ENCODE measurements at places on chromosomes 4 and X. TPM values are rescaled to one million over a fixed set of nuclear protein-coding genes. Genes with fewer than 3 reads are reported as not detected.

The BEND4 gene
- total RNA-seq = 0.16 TPM

The PLP1 gene
- 0.84 TPM for total RNA-seq

GRCh38 chrX:54411732-54412131 is 28.5 kb upstream of the TSR2 start:
- DNase-seq = no peak

- no peak for DNase-seq
These were observed 14.7 kb upstream of the CBR4 start for GRCh38 chr4:169024762-169025161.

- no peak for DNase-seq
These were observed 494.3 kb downstream of the IDS start for GRCh38 chrX:149010853-149011224.

DNA sequence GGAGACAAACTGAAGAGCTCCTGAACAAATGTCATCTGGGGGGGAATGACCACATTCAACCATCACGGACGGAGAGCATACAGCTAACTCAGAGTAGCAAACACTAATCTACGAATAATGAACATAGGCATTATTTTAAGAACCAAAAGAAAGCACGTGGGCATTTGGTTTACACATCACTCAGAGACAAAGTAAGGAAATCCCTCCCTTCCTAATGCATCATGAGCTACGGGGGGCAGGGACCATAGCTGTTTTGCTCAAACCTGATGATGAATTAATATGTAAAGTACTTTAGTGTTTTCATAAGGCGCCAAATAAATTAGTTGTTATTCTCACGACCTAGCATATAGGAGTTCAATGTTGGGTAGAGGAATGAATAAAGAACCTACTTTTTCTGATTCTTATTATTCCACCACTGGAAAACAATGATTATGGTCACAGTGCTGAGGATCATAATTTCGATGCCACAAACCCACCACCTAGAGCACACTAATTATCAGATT is 11.7 kb upstream of the TMEM156 start:
- DNase-seq = no peak

DNA sequence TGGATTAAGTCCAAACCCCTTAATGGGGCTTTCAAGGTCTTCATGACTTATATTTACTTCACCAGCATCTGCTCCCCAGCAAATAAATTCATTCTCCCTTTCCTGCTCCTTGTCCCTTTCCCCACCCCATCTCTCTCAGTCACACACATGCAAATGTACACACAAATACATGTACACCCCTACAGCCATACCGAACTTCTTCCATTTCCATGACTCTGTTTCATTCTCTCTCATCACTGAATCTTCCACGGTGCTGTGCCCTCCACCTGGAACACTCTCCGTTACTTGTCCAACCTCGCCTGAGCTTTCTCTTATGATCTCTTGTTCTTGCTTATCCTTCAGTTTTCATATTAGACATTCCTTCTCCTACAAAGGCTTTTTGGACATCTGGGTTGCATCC is 22.0 kb upstream of the RPA4 start:
- DNase-seq = no peak
